ENCODE measurements at places on chromosomes 3 and 15.

DNA sequence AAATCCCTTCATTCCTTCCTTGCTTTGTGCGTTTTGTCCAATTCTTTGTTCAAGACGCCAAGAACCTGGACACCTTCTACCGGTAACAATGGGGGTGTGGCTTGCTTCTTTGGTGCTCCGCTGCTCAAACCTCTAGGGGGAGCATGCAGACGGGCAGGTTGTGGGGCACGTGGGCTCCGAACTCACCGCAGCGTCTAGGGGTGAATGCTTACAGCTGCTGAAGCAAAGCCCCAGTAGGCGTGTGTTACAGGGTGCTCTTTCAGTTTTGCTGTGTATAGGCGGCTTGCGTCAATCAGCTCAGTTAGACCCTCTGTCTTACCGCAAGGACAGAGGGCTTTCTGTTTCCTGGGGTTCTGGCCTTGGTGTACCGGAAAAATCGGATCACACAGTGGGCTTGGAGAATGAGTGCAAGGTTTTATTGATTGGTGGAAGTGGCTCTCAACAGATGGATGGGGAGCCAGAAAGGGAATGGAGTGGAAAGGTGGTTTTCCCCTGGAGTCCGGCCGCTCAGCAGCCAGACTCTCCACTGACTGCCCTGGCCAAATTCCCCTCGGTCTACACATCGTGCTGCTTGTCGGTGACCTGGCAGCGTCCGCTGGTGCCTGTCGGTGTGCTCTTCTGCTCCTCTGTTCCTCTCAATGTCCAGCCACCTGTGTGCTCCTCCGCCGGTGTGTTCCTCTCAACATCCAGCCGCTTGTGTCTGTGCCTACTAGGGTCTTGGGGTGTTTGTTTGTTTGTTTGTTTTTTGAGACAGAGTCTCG, 1.2 kb upstream of the LRRC34 start:
- peak; percentile 48 for DNase-seq

DNA sequence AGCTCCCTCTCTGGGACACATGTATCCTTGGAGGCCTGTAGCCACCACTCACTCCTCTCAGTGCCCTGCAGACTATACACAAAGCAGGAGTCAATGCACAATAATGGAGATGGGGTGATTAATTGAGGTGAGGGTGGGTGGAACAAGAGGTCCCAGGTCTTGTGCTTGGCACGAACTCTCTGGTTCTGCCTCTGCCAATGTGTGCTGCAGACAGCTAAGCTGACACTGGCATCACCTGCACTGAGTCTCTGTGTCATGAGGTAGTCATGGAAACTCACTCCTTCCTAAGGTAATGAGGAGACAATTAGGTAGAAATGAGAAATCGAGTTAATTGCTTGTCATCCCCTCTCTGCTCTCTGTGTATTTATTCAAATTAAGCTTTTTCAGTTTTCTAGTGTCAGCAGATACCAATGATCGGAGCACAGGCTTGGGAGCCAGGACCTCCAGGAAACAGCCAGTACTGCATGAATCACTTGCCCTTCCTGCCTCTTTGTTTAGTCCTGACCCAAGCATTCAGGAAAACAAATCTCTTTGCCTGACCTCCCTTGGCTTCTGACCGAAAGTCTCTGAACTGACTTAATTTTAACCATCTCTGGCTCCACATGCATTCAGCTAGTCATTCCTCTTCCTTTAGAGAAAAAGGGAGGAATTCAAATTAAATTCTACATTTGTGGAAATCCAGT, 56.7 kb downstream of the DRD3 start:
- DNase-seq, result no peak

DNA sequence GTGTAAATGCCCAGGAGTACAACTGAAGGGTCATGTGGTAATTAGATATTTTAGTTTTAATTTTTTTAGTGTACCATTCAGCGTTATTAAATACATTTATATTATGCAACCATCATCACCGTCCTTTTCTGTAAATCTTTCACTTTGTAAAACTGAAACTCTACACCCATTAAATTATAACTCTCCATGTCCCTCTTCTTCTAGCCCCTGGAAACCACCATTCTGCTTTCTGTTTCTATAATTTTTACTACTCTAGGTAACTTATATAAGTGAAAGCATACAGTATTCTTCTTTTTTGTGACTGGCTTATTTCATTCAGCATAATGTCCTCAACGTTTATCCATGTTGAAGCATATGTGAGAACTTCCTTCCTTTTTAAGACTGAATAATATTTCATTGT, 48.1 kb downstream of the STXBP5L start:
- no peak for DNase-seq

DNA sequence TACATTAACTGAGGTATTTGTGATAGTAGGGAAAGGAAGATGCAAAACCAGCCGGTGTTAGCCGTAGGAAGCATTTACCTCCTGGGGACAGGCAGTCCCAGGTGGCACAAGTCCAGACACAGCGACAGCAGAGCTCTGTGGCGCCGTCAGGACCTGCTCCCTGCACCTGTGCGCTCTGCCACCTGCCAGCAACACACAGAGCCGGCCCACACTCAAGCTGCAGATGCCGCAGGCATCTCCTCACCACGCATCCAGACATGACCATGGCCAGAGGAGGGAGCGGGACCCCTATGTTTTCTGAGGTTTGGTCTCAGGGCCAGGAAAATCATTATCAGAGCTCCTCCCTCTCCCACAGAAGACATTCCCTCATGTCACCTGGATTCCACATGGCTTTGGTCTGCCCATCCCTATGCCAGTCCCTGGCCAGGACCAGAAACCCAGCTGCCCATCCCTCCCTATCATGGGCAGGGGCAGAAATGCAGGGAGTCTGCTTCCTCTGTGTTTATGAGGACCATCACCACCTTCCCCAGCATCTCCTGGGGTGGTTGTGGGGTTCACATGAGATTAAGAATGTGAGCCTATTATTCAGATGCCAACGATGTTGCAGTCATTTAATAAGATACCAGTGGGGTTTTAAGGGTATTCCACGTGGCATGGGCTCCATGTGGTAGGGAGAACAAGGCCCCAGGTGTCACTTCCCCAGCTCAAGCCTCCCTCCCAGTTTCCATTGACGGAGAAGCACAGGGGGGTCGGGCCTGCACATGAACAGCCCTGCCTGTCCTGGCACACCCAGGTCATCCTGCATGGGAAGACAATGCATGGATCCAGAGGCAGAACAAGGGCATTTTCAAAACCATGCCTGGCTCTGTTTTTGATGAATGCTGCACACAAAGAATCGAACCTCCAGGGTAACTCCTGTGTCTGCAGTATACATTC, 251.1 kb downstream of the OCA2 start:
- DNase-seq, result no peak

DNA sequence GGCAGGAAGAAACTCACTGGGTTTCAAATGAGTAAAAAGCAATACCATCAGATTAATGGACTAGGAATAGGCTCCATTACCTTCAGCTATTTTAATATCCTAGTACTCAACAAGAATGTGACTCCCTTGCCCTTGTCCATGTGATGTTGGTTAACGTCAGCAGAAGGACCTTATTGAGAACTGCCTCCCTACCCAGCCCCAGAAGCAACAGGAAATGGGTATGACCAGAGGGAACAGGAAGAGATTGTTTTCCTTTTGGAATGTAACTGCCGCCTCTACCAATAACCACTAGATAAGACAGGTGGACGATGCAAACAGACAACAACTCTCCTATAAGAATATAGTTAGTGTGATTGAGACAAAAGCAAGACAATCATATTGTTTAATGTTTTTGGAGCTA, 10.4 kb upstream of the MME start:
- DNase-seq, result no peak

GRCh38 chr3:37072892-37073291, 79.6 kb downstream of the MLH1 start:
- no peak for DNase-seq

GRCh38 chr3:169771497-169772304, 1.5 kb upstream of the MYNN start:
- DNase-seq, result peak; percentile 66

DNA sequence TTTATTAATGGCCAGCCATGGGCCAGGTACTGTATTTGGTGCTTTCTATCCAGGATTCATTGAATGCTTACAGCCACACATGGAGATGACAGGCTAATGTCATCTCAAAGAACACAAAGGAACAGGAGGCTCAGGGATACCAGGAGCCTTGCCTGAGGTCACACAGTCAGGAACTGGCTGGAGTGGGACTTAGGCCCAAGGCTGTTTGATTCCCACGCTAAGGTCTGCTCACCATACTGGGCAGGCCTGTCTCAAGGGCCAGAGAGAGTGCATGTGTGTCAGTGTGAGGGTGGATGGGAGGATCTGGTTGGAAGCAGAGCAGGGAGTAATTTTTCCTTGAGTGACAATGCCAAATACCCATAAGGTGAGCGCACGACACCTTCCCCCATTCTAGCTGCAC, 37.6 kb downstream of the EPHB3 start:
- DNase-seq, result no peak

DNA sequence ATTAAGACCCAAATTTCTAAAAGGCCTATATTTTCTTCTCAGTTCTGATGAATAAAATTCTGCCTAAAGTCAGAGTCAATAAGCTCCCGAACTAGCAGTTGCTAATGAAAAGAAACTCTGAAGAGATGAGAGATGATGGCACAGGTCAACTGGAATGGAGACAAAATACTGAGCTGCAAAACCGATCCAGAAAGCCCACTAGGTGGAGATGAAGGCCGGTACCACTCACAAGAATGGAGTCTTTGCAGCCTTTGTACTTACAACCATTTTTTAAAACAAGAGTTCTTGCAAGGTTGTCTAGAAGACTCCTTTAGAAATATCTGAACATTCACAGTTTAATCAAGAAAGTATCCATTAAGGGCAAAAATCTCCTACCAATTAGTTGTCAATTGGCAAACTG, 119.9 kb upstream of the TJP1 start:
- DNase-seq, result no peak

Data from activated CD8-positive, alpha-beta memory T cell treated with anti-CD3 and anti-CD28 coated beads for 48 hours (primary cell).